Kidney capillary endothelial cell (primary cell): ENCODE measurements at places on chromosomes 4 and X.

- DNase-seq = no peak
Measured at GRCh38 chr4:144338834-144339233, 198.3 kb upstream of the GYPA start.

GRCh38 chr4:188372058-188372457, 232.8 kb downstream of the TRIML1 start:
- DNase-seq = no peak

- DNase-seq = no peak
Measured at GRCh38 chr4:7768736-7769135, 170.9 kb downstream of the AFAP1 start.

GRCh38 chr4:125677665-125678307, 363.0 kb downstream of the FAT4 start:
- DNase-seq = no peak

DNA sequence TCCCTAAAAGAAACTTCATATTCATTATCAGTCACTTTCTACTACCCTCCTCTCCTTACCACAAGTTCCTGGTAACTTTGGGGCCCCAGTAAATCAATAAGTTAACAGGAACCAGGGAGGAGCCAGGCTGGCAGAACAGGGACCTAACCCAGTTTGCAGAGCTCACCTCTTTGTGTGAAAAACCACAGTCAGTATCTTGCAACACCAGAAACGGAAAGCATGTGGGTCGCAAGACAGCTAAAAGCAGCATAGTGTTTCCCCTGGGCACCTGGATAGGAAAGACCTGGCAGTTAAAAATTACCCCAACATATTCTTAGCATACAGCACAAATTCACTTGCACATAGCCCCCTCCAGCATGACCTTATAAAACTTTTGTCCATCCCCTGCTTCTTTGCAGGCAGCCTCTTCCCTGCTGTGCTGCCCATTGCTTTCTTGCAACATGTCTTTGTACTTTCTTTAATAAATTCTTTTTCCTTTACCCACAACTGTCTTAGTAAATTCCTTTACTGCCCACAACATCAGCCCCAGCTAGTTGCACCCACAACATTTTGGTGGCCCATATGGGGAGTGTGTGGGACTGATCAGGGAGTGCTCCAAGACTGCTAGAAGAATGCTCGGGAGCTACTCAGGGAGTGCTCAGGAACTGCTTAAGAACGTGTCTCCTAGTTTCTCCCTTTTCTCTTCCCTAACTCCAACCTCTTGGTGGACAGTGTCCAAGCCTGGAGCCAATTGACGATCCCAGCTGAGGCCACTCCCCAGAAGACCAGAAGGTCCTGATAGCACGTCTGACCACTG, 83.4 kb downstream of the MSN start:
- DNase-seq = no peak

DNA sequence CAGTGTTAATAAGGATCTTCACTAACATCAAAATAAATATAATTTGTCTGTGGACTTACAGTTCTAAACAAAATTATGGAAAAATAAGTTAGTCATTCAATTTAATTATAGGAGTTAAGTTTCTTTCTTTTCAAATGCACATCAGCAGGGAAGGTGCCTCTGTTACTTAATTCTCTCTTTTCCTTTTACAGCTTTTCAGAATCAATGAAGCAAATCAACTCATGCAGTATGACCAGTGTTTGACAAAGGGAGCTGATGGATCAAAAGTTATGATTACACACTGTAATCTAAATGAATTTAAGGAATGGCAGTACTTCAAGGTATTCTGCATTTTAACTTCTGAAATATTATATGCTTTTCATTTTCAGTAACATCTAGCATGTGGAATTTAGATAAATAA, 15.9 kb downstream of the HMGB2 start:
- no peak for DNase-seq

GRCh38 chr4:26223155-26223554, 97.7 kb upstream of the RBPJ start:
- no peak for DNase-seq

GRCh38 chr4:41655177-41655576, 93.3 kb downstream of the PHOX2B start:
- DNase-seq = no peak

- no peak for DNase-seq
Measured at GRCh38 chrX:15680401-15680800, 15.8 kb upstream of the CLTRN start.

- DNase-seq = no peak
Measured at GRCh38 chr4:98516441-98517217, 141.8 kb downstream of the TSPAN5 start.

DNA sequence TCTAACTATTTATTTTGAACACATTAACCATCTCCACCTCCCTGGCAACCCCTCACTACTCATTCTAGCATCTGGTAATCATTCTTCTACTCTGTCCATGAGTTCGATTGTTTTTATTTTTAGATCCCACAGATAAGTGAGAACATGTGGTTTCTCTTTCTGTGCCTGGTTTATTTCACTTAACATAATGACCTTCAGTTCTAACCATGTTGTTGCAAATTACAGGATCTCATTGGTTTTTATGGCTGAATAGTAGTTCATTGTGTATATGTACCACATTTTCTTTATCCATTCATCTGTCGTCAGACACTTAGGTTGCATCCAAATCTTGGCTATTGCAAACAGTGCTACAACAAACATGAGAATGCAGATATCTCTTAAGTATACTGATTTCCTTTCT, 33.4 kb upstream of the FAM47B start:
- DNase-seq = no peak

DNA sequence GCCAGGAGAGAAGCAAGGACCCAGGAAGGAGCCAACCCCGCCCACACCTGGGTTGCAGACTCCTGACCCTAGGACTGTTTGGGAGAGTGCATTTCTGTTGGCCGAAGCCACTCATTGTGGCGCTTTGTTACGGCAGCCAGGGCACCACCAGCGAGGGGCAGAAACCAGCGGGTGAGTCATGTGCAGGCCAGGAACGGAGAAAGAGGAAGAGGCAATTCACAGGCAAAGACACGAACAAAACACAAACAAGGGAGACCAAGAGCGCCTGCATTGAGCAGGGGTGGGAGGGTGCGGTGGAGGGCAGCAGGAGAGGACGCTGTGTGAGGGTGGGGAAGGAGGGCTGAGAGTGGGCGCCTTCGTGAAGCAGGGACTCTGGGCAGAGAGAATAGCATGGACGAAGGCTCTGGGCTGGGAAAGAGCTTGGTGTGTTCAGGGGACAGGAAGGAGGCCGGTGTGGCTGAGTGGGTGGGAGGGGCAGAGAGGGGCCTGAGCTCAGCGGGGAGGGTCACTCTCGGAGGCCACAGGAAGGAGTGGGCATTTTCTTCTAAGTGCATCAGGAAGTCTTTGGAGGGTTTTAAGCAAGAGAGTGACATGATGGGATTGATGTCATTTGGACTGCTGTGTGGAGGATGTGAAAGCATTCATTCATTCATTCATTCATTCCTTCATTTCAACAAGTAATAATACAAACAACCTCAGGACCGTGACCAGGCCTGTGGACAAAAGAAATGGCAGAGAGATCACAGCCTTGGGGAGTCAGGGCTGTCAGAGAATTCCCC, 12.2 kb upstream of the WFS1 start:
- DNase-seq = peak; percentile 39

DNA sequence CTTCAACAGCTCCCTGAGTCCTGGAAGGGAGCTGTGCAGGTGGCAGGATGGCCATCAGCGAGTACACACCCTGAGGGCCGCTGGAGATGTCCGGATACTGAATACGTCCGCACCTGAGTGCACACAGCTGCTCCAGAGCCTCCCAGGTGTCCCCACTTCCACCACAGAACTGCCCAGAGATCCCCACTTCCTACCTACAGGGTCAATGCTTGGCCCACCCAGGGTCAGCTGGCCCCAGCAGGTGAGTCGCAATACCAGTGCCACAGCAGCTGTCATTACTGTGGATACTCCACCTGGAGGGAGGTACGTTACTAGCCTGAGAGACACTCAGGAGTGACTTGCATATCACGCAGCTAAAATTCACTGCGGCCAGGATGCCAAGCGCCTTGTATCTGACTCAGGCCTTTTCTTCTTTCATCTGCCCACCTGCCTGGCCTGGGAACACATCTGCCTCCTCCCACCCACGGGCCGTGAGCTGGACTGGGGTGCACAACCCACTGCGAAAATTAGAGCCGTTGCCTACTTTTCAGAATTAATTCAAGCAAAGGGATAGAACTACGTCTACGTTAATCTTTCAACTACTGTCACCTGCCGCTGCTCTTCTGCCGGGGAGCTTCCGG, 9.4 kb downstream of the C4orf50 start:
- DNase-seq = no peak

DNA sequence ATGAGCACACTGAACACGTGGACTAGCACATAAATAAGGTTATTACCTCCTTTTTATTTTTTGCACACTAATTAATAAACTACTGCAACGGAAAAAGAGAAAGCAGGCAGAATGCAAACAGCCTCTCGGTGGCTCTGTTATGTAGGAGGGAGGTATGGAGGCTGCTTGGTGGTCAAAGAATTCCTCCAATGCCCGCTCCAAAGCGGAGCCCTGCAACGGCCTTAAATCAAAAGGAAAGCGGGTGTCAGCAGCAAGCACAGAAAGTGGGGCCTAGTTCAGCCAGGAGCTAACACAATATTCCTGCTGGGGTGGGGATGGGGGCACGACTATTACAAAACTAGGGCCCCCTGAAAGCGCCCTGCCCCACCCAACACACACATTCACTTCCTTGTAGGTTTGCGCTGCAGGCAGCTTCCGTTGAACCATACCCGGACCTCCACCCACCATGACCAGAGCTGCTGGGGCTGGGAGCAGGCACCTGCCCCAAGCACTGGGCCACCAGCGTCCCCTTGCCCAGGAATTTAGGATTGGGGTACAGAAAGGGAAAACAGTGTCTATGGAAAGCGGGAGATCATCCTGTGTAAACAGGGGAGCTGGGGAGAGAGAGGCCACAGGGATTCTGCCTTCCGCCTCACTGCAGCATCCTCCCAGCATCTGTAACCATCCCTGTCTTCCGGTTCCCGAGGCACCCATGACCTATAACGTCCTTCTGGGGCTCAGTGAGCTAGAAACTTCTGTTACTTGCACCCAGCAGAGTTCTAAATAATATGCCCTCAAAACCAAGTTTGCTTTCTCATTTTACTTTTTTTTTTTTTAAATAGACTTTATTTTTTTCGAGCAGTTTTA, 57.1 kb upstream of the DDX3X start:
- DNase-seq = no peak

DNA sequence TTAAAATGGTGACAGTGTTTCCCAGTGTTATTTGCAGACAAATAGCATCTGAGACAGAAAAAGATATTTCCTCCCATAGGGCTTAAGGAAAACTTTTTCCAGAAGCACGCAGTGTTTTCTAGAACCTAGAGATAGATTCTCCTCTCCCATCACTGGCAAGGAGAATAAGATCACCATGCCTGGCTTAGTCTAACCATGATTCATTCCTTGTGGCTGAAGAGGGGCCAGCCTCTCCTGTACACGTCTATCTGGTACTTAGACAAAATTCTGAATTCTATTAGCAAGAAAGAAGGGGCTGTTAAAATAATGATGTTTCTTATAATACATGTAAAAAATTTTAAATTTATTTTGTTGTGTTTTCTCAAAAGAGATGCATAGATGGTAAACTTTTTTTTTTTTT, 296.1 kb upstream of the LDB2 start:
- DNase-seq = no peak

- no peak for DNase-seq
Measured at GRCh38 chrX:13090339-13091110, 46.1 kb upstream of the FAM9C start.

GRCh38 chr4:112290341-112290740, 4.6 kb upstream of the TIFA start:
- no peak for DNase-seq
